Activated CD4-positive, alpha-beta T cell treated with anti-CD3 and anti-CD28 coated beads, Interleukin-2, amount 50 U/mL, for 4 hours (primary cell): ENCODE measurements at places on chromosomes 5 and 9.

DNA sequence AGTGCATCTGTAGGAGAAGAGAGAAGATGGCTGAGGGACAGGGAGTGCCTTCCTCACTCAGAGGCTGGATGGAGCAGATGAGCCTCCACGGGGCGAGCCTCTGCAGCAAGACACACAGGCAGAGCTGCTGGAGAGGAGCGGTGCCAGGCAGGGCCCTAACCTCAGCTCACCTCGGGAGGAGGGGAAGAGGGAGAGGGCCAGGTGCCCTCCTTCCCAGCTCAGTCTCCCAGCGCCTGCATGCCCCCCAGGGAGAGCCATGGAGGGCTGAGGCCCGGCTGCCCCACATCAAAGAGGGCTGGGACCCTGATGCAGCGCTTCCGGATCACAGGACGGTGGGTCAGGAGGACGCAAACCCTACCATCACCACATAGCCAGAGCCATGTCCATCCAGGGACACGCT is 13.6 kb upstream of the SPATA31E1 start:
- DNase-seq, result no peak

- DNase-seq, result no peak
Observed at GRCh38 chr5:104643320-104643719, 1080.7 kb upstream of the NUDT12 start.

- no peak for DNase-seq
Observed at GRCh38 chr5:14410068-14410393, 171.6 kb upstream of the OTULINL start.

DNA sequence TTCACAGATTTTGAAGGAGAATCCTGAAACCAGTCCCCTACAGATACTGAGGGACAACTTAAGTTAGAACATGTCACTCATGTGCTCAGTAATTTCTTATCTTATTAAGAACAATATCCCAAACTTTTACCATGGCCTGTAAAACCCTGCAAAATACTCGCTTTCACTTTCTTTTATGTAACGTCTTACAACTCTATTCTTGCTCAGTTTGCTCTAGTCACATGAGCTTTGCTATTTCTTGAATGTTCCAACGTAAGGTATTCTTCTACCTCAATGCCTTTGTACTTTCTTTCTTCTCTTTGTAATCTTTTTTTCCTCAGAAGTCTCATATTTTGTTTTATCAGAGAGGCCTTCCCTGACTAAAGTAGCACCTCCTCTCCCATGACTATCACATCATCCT is 14.1 kb downstream of the TMEM38B start:
- DNase-seq, result no peak

- peak; percentile 13 for DNase-seq
Observed at GRCh38 chr9:111661802-111662521, 557 bp downstream of the GNG10 start.

GRCh38 chr5:180052211-180052818 is 19.2 kb downstream of the RNF130 start:
- DNase-seq, result no peak

DNA sequence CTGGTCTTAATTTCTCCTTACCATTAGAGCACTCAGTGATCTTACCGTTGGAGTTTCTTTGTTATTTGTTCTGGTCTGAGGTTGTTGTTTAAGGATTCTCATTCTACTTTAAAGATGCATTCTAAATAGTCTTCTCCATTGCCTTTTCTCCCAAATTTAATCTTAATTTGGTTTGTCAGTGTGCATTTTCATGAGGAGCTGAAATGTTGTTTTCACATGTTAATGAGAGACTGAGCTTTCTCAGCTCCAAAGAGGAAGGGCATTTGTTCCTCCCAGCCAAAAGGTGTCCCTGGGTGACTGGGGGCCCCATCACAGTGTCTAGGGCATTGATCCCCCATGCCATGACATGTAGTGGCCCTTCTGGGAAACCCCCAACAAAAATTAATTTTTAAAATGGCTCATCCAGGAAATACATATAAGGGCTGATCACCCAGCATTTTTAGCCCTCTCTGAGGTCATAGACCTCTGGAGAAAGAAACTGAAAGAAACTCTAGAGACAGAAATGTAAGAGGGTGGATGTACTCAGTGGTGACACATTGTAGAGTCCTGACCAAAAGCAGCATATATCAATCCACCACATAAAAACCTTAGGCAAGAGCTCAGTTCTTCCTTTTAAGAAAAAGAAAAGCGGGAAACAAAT is 240.4 kb upstream of the RAI14 start:
- DNase-seq, result no peak

DNA sequence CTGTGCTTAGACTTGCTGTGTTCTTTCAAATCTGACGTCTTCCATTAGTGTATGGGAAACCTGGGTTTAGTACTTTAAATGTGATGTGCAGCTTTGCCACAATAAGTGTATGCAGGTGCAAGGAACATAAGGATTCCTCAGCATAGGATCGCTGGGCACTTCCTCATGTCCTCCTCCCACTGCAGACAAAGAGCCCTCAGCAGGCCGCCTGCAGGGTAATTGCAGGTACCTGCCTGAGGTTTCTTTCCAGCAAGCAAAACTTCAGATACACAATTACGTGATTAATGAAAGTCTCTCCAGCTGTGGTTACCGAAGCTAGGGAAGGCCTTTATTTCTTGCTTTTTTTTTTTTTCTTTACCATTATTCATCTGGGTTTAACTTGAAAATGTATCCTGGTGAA is 233.1 kb downstream of the RFK start:
- DNase-seq, result no peak

- DNase-seq, result peak; percentile 96
Observed at GRCh38 chr9:128656416-128657343, at the start of gene DYNC2I2. TSS of gene DYNC2I2 (minus strand) at chr9:128656847. CDS start at chr9:128656726, 121 bp downstream.

DNA sequence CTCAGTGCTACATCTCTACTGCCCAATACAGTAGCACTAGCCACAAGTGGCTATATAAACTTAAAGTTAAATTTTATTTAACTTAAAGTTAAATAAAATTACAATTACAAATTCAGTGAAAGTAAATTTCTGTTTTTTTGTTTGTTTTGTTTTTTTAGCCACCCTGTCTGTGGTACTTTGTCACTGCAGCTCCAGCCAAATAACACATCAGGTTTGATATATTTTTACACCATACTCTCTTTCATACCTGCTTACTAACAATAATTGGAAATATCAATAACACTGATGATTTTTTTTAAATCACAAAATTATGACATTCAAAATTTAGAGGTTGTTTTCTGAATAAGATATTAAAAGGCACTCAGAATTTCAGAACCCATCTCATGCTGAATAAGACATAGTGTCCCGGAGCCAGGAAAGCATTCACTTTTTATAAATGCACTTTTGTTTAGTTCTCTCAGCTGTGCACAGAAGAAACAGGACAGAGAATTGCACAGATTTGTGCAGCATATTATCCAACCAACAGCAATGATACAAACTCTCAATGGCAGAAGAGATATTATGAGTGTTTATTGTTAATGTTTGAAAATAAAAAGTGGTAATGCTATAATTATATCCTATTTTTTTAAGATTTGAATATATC is 92.6 kb downstream of the EDIL3 start:
- no peak for DNase-seq

DNA sequence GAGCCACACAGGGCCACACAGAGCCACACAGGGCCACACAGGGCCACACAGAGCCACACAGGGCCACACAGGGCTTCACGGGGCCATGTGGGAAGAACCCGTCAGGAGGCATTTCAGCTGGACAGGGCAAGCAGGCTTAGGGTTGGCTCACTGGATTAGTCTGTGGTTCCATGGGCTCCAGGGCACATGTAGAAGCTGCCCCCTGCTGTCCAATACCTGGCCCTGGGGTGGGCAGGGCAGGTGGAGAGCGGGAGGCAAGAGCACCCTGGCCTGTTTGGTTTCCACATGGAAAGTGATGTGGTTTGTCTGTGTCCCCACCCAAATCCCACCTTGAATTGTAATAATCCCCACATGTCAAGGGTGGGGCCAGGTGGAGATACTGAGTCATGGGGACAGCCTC is 16.4 kb upstream of the LPCAT1 start:
- no peak for DNase-seq

DNA sequence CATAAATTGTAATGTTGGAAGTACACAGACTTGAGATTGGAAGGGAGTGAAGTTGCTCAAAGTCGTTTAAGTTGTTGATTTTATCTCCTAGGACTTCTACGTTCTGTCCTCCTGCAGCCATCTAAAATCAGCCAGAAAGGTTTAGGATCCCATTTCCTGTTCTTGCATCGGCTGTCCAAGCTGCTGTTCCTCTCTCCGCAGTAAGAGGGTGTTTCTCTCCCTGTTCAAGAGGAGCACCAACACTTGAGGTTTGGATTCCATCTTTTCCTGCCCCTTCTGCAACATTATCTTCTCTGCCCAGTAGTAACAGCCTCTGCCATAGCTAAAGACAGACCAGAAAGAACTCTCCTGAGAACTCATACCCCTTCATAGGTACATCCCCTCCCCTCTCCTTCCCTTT is 373.4 kb downstream of the GADD45G start:
- no peak for DNase-seq

DNA sequence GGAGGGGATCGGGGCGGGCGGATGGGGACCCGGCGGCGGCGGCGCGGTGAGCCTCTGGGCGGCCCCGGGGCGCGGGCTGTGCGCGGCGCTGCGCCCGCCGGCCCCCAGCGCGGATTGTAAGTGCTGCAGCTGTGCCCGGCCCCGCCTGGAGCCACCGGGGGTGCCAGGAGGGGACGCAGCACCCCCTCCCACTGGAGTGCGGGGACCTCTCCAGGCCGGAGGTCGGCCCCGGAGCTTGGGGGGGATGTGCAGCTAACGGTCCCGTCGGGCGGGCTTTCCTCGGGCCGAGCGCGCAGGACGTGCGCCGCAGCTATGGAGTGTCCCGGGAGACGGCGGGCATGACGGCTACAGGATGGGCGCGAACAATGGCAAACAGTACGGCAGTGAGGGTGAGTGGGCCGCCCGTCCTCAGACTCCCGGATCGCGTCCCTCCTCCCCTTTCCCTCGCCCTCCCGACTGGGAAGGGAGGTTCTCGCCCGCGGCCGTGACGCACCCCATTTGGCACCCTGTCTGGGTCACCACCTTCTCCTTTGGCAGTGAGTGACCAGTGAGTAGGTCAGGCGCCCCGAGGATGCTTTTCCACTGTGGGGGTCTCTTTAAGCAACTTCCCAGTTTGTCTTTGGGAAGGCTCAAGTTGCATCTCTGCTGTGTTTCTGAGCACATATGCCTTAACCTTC is 483 bp downstream of the FBXL7 start:
- no peak for DNase-seq

DNA sequence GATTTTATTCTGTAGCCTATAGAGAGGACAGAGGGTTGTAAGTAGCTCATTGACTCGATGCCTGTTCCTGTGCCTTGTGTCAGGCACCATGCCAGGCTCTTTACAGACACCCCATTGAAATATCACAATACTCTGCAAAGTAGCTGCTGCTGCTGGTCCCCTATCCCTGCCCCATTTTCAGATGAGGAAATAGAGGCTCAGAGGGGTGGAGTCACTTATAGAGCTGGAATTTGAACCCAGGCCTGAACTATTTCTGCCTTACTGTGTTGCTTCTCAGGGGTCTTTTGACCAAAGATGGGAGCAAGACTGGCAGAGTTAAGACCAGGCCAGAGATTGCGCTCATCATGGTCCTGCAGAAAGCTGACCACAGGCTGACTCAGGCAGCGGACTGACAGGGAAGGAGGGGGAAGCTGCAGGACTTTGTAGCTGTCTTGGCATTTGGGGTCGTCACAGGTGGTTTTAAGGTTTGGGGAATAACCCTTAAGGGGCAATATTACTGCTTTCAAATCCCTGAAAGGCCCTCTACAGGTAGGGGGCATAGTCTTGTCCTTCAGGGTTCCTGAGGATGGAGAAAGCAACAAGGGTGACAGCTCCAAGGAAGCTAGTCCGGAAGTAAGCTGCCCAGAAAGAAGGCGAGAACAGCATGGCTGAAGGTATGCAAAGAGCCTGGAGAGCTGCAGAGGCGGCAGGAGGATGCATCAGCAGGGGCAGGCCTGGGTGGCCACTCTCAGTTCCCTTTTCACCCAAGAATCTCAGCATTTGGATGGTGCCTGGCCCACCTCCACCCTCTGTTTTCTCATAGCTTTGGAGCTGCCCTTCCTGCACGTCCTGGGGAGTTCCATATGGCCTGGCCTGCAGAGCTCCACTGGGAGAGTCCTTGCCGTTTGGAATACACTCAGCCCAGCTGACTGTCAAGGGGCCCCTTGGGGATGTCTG is 18.3 kb upstream of the NDST1 start:
- DNase-seq, result no peak

GRCh38 chr9:114383521-114384231 is 4.1 kb downstream of the AKNA start:
- DNase-seq, result no peak

DNA sequence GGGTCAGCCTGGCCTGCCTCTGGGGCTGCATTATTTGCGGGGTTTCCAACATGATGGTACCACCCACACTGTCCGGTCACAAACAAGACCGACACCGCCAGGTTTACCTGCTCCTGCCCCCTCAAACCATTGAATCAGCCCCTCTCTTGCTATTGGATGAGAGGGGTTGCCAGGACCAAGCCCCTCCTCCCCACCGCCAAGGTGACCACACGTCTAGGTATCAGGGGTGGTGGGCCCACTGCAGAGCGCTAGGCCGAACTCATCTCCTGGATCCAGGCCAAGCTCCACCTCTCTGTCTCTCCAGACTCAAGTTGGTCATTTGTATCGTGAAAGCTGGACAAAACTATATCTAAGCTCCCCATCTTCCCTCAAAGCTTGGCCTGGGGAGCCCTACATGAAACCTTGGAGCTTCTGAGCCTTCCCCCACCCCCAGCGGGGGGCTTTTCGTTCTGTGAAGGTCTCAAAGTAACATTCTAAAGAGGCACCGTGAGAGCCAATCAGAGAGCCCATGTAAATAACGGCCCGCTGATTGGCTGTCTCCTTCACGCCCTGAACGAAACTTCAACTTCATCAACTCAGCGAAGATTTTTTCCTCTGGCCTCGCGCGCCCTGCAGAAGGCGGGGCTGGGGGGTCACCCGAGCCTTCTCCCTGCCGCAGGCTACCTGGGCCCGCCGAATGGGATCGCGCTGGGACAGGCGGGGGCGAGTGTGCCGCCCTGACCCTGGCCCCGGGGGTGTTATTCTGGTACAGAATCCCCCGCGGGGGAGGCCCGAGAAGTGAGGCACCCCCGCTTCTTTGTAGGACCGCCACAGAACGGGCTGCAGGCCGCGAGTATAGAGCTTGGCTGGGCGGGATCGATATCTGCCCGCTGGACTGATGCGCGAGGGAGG is 49.6 kb upstream of the PSD2 start:
- DNase-seq, result peak; percentile 27

DNA sequence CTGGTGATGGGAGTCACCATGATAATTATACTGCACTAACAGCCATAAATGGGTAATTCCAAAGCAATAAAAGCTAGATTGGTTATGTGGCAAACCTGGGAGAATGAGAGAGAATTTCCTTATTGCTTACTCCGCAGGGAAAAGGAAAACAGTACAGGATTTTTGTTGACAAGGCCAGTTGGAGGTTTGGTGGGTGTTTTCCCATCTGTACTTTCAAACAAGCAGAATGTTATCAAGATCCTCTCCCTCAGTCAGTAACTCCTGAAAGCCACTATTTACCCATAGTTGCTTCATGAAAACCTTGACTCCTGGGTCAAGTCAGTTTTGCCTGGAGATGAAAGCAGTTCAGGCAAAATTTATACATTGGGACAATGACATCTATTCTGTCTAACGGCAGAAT is 26.4 kb downstream of the IL9 start:
- DNase-seq, result no peak
